Right atrium auricular region (tissue), 2 donors: ENCODE measurements at places on chromosomes 16 and 17.

DNA sequence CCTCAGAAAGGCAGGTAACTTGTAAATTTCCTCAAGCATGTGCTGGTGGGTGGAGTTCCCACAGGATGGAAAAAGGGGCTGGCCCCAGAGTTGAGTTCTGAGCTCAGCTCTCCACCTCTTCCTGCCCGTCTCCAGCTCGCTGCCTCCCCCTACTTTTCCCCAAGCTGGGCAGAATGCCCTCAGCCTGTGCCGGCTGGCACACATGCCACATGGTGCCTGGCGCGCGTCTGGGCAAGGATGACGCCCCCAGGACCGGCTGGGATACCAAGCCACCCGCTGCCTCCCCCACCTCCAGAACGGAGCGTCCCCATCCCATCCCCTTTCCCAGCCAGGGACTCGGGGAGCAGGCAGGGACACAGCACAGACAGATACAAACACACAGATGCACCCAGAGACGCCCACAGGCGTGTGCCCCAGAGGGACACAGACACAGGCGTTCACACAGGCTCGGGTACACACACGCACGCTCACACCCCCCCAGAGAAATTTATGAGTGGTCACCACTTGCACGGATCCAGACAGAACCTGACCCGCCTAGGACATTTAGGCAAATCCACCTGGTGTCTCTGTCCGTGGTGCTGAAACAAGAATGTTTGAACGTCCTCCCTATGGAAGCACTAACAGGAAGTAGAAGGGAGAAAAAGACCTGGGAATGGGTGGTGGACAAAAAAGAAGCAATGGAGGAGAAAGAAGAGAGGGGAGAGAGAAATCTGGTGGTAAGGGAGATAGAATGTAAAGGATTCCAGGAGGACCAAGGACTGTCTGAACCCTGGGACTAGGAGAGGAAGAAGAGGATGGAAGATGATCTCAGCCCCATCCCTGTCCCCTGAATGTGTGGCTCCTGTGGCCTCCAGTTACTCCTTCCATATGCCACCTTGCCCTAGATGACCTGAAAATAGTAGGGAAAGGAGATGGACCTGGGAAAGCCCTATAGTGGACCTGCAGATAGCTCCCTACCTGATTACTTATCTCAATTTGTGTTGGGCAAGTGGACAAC lies 15.5 kb downstream of the NEUROD2 start:
- no peak for DNase-seq

- no peak for DNase-seq
Measured at GRCh38 chr17:69058165-69058564, 2.6 kb downstream of the ABCA9 start.

DNA sequence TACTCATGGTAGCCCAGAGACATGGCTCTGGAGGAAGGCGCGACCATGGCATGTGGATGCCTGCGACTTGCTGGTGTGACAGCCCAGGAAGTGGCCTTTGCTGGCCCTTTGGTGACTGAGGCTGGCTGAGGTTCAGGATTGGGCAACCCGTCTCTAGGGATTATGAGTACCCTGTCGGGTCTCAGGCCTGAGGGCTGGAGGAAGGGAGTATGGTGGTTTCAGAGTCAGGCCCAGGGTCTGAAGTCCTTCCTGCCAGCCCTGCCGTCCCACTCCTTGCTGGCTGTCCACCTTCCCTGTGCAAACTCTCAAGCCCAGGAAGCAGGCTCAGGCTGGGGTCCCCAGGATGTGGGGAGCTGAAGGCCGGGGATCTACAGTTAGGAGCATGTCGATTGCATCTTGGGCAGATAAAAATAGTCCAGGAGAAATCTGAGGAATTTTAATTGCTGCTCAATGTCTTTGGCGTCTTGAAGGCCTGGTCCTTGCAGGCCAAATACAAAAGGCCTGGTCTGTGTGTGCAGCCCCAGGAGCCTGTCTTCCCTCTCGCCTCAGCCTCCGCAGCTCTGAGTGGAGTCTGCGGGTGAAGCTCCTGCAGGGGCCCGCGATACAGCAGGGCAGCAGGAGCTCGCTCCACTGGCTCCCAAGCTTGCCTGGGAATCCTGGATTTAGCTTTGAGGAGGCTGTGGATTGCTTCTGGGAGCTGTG lies 52.5 kb downstream of the NKD1 start:
- no peak for DNase-seq

DNA sequence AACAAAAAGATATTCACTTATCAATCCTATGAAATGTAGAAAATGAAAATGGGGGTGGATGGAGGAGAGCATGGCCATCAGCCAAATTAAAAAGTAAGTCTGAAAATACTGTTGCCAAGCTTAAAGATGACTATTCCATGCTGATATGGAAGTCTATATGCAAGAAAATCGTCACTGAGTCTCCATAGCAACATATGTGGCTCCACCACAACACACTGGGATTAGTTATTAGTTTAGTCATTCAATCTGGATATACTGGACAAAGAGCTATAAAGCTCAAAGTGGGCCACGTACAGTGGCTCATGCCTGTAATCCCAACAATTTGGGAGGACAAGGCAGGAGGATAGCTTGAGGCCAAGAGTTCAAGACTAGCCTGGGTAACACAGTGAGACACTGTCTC lies 24.7 kb upstream of the PSMD7 start:
- DNase-seq: no peak

- no peak for DNase-seq
Measured at GRCh38 chr17:30113213-30113612, 3.4 kb upstream of the NSRP1 start.

GRCh38 chr16:69448470-69449193 lies 24.2 kb downstream of the CYB5B start:
- no peak for DNase-seq

GRCh38 chr16:17331991-17332390 lies 138.8 kb downstream of the XYLT1 start:
- DNase-seq: no peak

DNA sequence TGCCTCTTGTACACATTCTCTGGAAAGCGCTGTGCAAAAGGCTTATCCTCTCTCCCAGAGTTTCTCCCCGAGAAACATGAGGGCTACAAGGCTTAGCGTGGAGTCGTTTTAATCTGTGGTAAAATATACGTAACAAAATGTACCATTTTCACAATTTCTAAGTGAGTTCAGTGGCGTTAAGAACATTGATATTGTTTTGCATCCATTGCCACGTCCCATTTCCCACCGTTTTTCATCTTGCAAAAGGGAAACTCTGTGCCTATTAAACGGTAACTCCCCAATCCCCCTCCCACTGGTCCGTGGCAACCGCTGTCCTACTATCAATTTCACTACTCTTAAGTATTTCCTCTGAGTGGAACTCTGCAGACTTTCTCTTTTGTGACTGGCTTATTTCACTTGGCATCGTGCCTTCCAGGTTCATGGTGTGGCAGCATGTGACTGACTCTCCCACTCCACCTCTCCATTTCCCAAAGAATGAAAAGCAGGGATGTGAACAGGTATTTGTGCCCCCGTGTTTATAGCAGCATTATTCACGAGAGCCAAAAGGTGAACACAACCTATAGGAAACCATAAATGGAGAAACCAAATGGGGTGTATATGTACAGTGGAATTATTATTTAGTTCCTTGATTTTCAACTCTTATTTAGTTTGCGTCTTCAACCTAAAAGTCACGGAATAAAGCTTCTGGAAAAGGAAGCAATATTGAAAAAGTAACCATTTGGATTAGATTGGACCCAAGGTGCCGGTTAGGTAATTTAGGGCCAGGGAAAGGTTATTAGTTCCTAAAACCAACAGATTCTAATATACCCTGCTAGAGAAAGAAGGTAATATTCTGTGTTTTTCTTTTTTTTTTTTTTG lies 1.1 kb upstream of the USP32 start:
- DNase-seq: no peak

DNA sequence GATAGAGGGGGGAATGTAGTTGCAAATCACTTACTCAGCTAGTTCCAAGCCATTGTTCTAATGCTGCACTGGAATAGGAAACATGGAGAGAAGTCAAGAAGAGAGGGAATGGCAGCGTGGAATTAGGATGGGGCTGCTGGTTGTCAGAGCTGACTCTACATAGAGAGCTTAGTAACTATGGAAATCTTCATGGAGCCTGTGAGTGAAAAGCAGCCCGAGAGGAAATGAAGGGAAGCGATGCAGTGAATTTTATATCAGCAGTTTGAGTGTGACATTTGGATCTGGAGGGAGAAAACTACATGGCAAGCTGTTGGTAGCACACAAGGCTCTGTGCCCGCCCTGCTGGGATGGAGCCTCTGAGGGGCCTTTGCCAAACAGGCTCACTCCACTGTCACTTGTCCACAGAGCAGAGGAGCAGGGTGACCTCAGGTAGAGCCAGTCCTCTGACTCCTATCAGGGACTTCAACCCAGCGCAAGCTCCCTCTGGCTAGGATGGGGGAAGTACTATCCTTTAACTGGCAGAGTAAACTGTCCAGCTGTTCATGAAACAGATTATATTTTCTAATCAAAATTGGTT lies 27.9 kb upstream of the PMFBP1 start:
- DNase-seq: no peak

DNA sequence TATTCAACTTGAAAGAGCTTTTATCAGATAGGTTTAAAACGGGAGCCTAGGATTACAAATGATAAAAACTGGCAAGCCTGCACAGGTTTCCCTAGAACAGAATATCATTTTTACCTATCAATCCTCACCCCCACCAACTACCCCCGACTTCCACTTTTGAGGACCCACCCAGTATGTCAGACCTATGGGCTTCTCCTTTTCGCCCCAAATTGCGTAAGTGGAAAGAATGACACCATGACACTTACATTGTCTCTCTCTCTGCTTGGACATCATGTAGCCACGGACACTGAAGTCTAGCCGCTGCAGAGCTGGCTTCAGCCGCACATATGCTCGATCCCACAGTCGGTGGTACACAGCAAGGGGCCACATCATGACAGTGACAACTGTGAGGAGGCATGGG lies 7.4 kb upstream of the PSMC3IP start:
- no peak for DNase-seq

GRCh38 chr17:48577946-48578615 lies at the start of gene HOXB4:
TSS of gene HOXB4 (minus strand) at chr17:48578350. CDS start at chr17:48578319, 31 bp downstream.
- DNase-seq: peak; percentile 88

DNA sequence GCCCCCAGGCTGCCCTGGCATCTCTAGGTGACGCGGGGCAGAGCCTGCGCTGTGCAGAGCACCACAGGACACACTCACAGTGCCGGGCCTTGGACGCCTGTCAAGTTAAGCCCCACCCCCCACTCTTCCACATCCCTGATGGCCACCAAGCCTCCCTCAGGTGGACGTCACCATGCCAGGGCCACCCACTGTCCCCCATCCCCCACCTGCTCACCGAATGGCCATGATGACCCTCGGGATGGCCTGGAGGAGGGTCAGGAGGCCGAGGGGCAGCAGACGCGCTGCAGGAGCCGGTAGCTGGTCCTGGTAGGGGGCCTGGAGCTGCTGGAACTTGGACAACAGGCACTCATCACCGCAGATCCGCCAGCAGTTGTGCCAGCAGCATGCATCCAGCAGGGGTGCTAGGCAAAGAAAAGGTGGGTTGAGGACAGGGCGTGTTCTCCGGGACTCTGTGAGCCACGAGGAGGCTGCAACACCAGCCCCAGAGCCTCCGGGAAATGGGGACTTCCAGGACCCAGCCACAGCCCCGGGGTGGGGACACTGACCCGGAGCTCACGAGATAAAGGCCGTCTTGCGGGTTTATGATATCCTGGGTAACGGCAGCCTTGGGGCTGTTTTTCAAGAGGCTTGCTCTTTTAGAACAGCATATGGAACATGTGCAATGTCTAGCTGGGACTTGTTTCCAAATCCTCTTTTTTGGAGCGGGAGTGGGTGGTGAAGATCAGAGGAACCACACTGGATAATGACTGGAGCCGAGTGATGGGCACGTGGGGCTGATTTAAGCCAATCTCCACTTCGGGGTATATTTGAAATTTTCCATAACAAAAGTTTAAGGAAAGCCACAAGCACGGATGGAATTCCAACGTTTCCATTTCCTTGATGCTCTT lies 11.4 kb downstream of the C16orf95 start:
- no peak for DNase-seq

DNA sequence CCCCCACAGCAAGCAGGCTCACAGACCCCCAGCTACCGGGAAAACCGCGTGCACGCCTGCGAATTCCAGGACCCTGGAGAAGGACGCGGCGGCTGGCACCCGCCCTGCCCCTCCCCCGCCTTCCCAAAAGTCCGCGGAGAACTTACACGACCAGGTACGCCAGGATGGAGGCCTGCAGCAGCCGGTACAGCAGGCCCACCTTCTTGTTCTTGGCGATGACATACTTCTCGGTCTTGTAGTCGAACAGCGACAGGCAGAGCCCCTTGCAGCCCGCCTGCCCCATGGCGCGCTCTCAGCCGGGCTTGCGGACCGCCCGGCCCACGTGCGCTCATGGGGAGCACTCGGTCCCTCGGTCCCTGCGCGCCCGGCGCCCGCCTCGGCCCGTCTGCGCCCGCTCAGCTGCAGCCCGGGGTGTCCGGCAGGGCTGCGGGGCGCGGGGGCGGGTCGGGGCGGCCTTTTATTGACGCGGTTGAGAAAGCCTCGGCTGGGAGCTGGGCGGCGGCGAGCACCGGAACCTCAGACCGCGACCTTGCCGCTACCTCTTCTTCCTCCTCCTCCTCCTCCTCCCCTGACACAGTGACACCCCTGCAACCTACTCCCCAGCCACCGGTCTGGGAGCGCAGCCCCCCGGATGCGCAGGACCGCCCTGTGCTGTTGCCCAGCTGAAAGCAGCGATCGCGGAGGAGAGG lies at the start of gene P2RX5:
Gene P2RX5 (minus strand): TSS at position 433 of the 689 bp plus-strand sequence. CDS start 150 bp downstream, at position 283.
- DNase-seq: no peak

- DNase-seq: no peak
Measured at GRCh38 chr16:53415504-53415903, 18.8 kb upstream of the RBL2 start.

- DNase-seq: no peak
Measured at GRCh38 chr16:53922067-53922806, 218.3 kb downstream of the FTO start.

DNA sequence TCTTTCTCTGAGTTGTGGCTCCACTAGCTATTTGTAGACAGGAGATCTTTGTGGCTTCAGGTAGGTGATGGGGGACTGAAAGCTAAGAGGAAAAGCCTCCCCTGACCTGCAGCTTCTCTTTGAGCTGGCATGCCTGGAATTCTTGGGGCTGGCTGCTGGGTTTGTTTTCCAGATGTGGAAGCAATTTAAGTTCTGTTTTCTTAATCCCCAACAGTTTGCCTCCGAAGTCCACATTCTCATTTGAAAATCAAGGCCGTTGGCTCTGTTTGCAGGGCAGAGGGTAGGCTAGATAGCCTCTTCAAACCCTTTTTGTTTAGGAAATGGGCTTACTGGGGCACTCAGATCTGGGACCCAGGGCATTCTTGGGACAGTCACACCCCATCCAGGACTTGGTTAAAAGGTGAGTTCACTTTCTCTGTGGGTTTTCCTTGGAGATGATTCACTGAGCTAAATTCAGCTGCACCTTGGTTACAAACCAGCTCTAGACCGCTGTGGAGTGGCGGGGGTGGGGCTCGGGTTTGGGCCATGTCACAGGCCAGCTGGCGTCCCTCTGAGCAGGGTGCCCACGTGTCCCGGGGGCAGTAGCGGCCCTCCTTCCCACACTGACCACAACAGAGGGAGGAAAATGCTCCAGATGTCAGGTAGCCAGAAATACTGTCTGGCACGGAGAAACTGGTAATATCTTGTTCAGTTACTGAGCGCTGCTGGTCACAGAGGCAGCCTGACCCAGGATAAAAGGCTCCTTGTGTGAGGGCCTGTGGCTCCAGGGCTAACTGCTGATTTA lies 108.5 kb downstream of the RAB11FIP4 start:
- DNase-seq: no peak
